ENCODE measurements at places on chromosomes 7 and 10.

DNA sequence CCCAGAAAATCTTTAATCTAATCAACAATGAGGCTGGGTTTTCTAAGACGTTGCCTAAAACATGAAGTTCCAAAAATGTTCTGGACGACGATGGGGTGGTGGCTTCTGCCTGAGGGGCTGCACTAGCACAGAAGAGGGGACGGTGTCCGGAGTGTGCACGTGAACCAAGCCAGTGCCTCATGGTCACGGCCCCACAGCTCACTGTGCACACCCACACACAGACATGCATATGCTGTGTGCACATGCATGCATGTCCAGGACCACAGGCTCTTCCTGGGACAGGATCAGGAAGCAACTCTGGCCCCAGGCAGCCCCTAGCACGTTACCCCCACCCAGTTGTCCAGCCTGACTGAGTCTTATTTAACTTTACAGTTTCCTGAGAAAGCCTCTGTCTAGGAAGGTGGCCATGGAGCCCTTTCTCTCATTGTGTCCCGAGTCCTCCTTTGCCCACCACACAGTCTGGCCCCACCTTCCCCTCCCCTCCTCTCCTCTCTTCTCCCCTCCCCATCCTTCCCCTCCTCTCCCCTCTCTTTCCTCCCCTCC, 100.8 kb downstream of the DNAJB6 start:
- DNase-seq = no peak

GRCh38 chr7:35555386-35555785, 139.5 kb downstream of the HERPUD2 start:
- DNase-seq = no peak

- DNase-seq = no peak
Observed at GRCh38 chr7:36613031-36613614, 111.2 kb downstream of the AOAH start.

- DNase-seq = peak; percentile 18
Observed at GRCh38 chr10:27223964-27224363, 16.6 kb downstream of the ACBD5 start.

- DNase-seq = no peak
Observed at GRCh38 chr7:92831716-92832533, 4.4 kb downstream of the CDK6 start.

GRCh38 chr7:2635810-2636701, 4.3 kb downstream of the TTYH3 start:
- DNase-seq = no peak

GRCh38 chr7:15747301-15747700, 60.8 kb upstream of the MEOX2 start:
- no peak for DNase-seq

- no peak for DNase-seq
Observed at GRCh38 chr10:113613977-113614690, 49.7 kb downstream of the NRAP start.

DNA sequence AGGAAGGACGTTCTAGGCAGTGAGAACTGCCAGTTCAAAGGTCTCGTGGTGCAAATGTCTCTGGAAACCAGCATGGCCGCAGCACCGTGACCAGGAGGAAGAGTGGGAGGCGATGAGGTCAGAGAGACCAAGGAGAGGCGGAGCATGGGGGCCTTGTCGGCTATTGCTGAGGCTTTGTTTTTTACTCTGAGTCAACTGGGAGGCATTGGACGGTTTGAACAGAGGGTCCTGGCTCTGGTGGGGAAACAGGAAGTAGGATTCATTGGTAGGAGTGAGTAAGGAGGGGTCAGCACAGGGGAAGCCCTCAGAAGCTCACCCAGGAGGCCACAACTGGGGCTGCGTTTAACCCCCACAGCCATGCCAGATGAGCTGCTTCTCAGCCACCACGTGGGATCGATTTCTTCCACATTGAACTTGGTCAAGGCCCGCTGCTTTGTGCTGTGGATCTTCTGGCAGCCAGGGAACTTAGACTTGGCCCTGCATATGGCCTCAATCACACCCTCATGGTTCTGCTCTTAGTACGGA, 22.2 kb upstream of the SH2B2 start:
- no peak for DNase-seq

DNA sequence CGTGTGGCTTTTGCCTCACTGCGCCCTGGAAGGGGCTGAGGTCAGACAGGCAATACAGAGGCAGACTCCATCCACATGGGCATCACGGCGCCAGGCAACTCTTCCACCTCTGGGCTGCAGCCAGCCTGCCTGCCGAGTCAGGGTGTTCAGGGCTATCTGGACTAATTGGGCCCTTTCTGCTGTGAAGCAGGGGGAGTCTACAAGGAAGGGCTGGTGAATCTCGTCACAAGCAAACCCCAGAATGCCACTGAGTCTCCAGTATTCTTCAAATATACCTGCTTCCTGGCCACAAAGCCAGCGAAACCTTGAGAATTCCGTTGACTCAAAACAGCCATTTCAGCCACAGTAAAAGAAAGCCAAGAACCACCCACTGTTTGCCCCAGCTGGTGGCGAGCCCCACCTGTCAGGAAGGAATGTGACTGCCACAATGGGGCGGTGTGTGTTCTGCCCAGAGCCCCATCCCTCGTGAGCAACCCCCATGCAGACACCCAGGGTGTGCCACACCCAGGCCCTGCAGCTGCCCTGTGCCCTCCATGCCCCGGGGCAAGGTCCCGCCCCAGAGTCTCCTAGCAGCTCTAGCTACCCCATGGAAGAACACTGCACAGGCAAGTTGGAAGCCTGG, 117.3 kb downstream of the FAM53B start:
- no peak for DNase-seq
